Activated T-helper 9 cell treated with anti-CD3 and anti-CD28 coated beads, Interleukin-2, amount 50 U/mL, for 16 hours (primary cell): ENCODE measurements at places on chromosomes 4 and X.

DNA sequence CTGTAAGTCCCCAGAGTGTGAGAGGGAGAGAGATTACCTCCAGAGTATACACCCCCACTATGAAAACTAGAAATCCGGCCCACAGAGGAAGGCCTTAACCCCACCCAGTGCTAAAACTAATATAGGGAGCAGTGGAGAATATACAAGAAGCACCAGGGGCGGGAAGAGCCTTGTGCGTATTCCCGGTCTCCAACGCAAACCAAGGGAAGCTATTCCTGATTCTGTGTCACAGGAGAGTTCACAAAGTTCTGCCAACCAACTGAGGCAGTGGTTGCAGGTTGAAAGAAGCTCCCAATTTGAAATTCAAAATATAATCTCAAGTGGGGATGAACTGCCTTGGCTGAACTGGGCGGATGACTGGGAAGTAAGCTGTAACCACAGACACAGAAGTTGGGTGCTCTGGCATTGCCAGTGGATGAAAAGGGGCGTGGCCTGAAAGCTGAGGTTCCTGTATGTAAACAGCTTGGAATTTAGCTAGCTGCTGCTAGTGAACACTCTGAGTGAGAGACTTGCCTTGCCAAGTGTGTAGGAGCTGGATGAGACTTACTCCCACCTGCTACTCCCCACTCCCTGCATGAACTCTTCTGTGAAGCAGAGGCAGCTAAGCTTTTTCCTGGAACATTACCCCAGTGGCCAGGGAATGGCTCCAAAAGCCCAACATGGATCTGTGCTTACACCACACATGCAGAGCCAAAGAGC is 32.7 kb downstream of the ELF2 start:
- DNase-seq = no peak

DNA sequence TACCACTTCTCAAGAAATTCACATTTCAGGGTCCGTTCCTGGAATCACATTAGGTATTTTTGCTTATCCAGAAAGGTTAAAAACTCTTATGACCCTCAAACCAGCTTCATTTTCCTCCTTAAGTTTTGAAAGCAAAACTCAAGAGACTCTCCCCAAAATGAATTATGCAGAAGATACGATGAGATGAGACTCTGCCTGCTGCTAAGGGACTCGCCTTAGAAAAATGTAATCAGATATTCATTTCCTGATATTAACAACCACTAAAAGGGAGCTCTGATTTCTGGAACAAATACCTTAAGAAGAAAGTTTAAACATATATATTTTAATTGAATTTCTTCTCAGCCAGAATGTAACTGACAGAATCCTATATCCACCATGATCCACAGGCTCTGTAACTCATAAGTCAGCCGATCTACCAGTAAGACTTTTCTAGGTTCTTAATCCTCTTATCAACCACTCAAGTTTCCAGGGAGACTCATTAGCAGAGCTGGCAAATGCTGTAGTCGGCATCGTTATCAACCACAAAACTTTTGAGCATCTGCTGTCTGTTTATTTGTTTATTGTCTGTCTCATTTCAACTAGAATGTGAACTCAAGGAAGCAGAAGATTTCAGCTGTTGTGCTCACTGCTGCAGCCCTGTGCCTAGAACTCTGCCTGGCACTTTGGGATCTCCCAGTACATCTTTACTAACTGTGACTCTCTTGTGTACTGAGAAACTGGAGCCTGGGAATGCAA is 112.5 kb downstream of the LDB2 start:
- DNase-seq = no peak

GRCh38 chr4:74671080-74671698 is 123.1 kb downstream of the BTC start:
- no peak for DNase-seq

DNA sequence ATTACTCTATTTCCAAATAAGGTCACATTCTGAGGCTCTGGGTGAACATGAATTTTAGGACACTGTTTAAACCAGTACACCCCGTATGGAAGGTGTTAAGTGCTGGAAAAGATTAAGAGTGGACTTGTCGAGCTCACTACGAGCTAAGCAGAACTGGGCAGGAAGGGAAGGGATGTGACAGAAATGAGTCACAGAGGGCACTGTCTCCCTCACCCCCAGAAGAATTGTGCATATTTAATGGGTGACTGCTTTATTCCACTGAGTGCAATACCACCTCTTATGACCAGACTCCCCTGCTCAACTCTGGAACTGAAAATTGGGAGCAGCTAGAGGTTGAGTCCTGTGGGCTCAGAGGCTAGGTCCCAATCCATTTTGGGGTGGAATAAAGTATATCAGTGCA is 187.4 kb upstream of the RPS6KA3 start:
- no peak for DNase-seq

- no peak for DNase-seq
These were observed 341.8 kb downstream of the RAPGEF2 start for GRCh38 chr4:159444678-159445077.

DNA sequence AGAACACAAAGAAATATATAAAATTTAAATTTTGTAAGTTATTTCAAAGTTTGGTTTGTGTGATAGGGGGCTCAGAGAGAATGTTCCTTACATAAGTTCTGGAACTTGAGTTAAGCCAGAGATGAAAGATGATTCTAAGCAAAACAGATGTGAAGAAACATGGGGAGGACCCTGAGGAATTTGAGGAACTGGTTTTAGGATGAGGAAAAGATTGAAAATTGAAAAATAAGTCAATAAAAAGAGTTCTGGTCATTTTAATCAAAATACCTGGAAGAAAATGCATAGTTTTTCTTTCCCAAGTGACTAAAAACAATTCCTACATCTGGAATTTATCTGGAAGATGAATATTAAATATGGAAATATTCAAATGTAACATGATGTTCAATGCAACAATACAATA is 37.4 kb downstream of the HELQ start:
- DNase-seq = no peak

DNA sequence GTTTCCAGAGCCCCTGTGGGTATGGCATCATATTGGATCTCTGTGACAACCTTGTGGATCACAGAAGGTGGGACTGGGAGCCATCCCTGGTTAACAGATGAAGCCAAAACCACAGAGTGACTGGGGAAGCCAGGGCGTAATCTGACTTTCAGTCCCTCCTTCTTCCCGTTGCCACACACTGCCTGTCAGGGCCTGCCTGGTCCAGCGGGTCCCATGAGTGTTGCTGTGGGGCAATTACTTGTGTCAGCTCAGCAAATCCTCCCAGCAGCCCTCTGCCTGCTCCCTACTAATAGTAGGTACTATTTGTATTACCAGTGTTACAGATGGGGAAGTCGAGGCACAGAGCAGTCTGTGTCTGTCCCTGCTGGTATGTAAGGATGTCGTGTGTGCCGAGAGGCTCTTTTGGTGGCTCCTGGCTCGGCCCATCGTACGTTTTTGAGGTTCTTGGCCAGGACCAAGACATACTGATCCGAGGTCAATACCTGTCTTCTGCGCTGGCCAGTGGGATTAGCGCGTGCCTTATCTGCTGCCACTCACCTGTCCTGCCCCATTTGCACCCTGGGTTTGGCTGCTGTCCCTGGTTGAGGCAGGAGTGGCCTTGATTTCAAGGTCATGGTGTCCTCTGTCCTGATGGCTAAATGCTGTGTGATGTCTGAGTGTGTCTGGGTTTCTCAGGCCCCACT is 5.7 kb downstream of the NSG1 start:
- DNase-seq = no peak

DNA sequence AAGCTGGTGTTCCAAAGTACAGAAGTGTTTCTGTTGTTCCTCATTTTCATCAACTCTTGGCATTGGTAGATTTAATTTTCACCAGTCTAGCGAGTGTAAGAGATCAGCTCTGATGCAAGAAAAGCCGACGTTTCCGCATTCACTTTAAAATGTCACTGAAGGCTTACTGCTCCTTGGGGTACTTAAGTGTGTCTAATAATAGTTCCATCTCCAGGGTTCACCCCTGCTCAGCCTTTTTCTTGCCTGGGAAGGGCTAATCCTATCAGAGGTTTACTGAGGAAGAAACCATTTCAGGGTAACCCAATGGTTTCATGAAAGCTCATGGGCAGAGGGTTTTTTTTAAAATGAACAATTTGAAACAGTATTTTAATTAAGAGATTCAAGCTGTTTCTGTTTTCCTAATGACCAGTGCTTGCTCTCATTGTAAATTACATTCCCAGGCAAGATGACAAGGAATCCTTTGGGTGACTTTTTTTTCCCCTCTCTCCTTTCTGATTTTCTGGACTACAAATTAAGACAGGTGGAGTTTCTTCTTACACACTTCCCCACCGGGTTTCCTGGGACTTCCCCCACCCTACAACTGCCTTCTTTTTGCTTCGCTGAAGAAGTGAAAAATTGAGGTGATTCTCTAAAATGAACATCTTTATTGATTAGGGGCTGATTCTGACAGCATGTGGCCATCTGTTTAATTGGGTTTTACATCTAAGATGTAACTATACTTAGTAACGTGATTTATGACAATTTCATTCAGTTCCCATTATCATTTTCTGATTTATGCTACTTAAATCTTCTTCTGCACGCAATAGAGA is 78.7 kb upstream of the CBLL2 start:
- DNase-seq = no peak

DNA sequence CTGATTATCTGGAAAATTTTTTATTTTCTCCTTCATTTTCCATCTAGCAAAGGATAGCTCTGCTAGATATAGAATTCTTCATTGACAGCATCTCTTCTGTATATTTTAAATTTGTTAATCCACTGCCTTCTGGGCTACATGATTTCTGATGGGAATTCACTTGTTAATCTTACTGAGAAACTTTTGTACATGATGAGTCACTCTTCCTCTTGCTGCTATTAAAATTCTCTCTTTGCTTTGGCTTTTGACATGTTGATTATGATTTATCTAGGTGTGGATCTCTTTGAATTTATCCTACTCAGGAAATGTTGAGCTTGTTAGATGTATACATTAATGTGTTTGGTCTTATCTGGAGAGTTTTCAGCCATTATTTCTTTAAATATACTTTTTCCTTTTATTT is 27.5 kb downstream of the OR13H1 start:
- DNase-seq = no peak

DNA sequence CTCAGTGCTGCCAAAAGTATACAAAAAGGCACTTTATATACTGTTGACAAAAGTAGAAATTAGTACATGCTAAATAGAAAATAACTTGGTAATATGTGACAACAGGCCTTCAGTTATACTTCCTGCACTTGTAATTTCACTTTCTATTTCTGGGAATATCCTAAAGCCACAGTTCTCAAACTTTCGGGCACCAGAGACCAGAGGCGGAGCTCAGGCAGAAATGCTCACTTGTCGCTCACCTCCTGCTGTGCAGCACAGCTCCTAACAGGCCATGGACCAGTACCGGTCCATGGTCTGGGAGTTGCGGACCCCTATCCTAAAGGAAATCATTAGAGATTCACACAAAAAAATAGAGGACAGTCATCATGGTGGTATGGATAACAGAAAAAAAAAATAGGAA is 25.7 kb downstream of the ACSL4 start:
- no peak for DNase-seq

GRCh38 chr4:53156896-53157295 is 209.0 kb downstream of the SCFD2 start:
- no peak for DNase-seq

GRCh38 chr4:169024762-169025161 is 14.7 kb upstream of the CBR4 start:
- DNase-seq = no peak
